ENCODE measurements at places on chromosomes 11 and 22.

DNA sequence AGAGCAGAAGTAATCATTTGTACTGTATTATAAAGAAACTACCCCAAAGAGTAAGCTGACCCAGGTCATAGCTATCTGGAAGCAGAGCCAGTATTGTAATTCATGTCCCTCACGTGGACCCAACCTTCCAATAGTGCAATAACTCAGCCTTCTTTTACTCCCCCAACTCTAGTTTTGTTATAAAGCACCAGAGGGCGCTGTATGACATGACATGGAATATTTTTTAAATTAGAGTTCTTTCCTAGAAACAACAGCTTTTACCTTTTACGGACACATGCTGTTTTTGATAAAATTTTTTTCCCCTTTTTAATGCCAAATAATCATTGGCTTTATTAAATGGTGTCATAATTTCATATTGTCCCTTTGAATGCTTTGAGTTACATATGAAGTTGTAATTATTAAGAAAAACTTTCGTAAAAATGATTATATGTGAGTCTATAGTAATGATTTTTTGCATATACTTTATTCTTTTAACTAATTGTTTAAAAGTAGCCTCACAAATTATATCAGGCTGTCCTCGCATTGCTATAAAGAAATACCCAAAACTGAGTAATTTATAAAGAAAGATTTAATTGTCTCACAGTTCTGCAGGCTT lies 76.9 kb downstream of the DKK3 start:
- no peak for DNase-seq

DNA sequence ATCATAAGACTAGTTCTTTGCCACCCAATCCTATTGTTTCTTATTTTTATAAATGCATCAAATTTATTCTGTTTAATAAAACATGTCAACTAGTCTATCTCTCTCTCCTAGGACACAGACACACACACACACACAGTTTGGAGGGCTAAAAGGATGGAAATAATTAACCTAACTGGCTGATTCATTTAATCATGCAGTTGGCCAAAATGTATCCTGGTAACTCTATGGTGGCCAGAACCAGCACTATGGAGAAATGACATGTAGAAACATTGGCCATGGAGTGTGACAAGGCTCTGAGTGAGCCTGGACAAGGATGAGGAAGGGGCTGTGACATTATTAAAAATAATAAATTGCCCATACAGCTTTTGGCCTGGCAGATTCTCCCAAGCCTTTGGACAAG lies 64.1 kb downstream of the CLPB start:
- no peak for DNase-seq

GRCh38 chr11:48093795-48094642 lies 113.7 kb downstream of the PTPRJ start:
- no peak for DNase-seq

DNA sequence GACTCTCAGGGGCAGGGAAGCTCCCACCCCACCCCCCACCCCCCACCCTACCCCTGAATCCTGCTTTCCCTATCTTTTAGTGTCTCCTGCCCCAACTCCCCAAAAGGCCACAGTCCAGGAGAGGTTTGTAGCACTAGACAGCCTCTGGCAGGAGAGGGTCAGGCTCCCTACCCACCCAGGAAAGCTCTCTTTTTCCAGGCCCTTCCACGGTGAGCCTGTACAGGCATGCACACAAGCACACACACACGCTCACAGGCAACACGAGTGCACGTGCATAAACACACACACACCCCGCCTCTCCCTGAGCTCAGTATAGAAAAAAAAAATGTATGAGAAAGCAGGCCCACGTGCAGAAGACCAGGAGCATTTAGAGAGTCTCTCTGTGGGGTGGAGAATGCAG lies 414.0 kb downstream of the MN1 start:
- DNase-seq, result no peak

GRCh38 chr11:60756307-60757032 lies at the start of gene MS4A15:
TSS of gene MS4A15 (plus strand) at chr11:60756867. CDS start at chr11:60763734, 6,867 bp downstream.
- no peak for DNase-seq

Data from stimulated activated CD4-positive, alpha-beta T cell treated with anti-CD3 and anti-CD28 coated beads, Interleukin-4, amount 100 ng/mL, for 4 hours (primary cell).